ENCODE measurements at places on chromosomes 12 and 14.
A peak's percentile ranks its signal among the peaks of the same experiment; 100 is the strongest.

GRCh38 chr12:122031342-122032216 is 9.9 kb downstream of the BCL7A start:
- peak; percentile 55 for DNase-seq

- no peak for DNase-seq
These were observed 157.9 kb downstream of the SAMD4A start for GRCh38 chr14:54724676-54725325.

DNA sequence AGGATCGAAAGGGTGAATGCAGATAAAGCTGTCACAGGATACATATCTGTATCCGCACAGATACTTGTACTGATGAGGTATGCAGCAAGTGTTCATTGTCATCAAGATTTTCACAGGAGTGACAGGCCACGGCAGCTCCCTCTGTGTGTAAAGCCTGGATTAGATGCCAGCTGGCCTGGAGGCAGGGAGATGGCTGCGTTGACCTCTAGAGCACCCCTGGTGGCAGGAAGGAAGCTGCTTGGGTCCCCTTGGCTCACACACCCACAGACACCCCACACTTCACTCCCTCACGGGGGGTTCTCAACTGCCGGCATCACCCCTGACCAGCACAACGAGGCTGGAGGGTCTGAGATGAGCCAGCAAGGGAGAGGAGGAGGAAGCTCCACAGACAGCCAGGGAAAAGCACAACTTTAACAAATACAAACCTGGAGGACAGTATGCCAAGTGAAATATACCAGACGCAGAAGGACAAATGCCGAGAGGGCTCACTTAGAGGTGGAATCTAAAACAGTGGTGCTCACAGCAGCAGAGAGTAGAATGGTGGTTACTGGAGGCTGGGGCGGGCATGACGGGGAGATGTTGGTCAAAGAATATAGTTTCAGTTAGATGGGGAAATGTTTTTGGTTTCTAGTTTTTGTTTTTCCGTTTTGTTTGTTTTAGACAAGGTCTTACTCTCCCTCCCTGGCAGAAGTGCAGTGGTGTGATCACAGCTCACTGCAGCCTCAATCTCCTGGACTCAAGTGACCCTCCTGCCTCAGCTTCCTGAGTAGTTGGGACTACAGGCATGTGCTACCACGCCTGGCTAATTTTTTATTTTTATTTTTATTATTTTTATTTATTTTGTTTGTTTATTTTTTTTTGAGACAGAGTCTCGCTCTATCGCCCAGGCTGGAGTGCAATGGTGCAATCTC is 45.7 kb downstream of the TEAD4 start:
- no peak for DNase-seq

DNA sequence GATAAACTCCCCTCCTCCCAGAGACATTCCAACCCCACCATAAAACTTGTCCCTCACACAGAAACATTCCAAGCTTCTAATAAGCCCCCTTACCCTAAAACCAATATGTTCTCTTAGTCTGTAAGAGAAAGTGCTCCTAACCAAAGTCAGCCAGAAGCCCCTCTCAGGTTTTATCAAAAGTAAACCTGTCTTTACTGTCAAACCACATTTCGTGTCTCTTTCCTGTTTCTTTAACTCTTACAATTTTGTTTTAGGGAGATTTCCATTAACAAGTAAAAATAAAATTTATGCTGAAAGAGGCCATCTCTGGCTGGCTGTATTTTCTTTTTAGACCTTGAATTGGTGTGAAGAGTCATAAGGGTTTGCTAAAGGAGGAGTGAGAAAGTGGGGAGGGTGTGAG is 29.8 kb upstream of the CAPRIN2 start:
- DNase-seq: no peak

DNA sequence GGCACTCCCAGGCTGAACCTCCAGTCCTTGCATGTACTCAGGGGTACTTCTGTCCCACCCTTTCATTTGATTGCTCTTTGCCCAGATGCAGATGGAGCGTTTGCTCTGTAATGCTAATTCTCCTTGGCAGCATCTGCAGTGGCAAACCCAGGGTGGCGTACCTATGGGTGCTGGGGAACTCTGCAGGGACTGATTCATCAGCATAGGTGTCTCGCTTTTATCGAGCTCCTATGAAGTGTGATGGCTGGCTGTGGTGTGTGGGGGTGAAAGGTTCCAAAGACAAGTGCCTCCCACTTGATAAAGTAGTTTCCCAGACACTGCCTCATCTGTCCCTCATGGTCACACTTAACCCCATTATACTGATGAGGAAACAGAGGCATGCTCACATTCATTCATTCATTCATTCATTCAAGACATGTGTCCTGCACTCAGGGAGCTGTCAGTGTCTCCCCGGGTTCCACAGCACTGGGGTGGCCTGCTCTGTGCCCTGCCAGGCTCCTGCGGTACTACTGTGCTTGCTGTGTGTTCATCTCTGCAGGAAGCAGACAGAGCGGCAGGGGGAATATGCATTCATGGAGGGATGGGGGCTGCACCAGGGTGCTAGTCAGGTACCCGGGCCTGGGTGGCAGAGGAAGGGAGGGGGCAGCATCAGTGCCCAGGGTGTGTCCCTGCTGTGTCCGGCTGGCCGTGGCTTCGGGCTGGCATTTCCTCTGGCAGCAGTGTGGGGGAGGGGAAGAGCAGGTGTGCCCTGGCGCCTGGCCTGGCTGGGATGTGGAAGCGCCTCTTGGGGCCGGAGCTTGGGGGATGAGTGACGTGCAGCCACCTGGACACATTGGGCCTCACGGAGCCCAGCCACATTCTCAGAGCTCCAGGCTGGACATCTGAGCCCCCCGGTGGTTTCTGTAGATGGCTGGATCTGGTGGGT is 110.9 kb downstream of the TSPAN9 start:
- DNase-seq: no peak

DNA sequence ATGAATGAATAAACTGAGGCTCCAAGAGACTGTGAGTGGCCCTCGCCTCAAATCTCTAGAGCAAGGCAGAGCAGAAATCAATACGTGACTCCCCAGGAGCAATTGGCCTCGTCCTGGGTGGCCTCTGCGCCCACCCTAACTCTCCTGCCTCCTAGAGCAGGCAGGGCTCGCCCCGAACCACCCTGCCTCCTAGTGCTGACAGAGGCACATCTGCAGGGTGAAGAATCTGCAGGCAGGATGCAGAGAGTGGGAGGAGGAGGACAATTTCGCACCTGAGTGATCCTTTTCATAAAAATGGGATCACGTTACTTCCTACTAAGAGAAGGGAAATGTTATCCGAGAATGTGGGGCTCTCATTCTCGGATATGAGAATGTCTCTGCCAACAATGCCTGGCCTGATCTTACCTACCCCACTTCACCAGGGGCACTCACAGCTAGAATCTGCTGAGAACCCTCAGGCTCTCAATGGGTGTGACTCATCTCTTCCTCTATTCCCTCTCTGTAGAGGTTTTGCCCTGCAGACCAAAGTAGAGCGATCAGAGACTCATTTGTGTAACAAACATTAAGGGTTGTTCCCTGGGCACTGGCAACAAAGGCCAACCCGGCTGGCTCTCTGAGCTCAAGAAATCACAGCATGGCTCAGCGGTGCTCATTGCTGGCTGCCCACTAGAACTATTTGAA is 61.7 kb upstream of the BCL2L14 start:
- peak; percentile 70 for DNase-seq

GRCh38 chr12:121165316-121165715 is 32.6 kb downstream of the P2RX7 start:
- no peak for DNase-seq

DNA sequence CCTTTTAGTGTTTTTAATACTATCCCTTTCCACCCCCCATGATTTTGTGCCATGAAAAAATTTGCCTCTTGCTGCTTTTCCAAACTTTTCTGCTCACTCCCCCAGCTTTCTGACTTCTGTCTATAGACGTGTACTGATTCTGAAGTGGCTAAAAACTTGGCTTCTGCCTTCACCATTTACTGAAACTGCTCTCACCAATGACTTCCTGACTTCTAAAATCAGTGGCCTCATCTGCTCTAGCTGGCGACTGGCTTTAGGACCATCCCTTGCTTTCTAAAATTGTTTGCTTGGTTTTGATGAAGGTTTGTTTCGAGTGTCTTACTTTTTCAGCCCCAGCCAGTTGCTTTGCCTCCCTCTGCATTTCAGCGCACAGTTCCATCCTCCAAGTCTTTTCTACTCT is 145.3 kb downstream of the HELB start:
- no peak for DNase-seq

DNA sequence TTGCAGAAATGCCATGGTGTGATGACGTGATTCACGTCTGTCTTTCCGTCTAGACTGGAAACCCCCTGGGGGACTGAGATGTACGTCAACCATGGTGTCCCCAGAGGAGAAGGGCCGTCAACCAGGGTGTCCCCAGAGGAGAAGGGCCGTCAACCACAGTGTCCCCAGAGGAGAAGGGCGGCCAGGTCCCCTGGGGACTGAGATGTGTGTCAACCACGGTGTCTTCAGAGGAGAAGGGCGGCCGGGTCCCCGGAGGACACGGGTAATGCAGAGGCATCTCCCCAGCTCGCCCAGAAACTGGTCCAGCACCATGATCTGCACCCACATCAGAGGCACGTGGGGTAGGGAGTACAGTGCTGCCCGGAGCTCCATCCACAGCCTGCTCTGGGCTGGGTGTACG is 30.6 kb upstream of the GALNT9 start:
- no peak for DNase-seq

- DNase-seq: no peak
These were observed 40.9 kb upstream of the LRIG3 start for GRCh38 chr12:58961166-58961565.

GRCh38 chr12:63419154-63419553 is 249.1 kb downstream of the DPY19L2 start:
- DNase-seq: no peak

GRCh38 chr14:52266179-52266578 is 1.3 kb upstream of the PTGDR start:
- no peak for DNase-seq

DNA sequence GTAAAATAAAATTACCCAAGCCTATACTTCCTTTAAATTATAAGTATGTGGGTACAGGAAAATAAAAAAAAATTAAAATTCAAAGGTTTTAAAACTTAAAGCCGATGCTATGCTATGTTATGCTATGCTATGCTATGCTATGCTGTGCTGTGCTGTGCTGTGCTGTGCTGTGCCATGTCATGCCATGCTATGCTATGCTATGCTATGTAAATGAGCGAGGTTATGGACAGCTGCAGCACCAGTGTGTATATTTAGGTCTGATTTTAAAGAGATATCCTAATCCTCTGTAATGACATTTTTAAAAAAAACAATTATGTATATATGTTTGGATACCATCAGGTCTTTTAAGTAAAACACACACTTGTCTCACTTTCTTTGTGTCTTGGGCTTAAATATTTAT is 1822.0 kb upstream of the SEL1L start:
- DNase-seq: no peak

DNA sequence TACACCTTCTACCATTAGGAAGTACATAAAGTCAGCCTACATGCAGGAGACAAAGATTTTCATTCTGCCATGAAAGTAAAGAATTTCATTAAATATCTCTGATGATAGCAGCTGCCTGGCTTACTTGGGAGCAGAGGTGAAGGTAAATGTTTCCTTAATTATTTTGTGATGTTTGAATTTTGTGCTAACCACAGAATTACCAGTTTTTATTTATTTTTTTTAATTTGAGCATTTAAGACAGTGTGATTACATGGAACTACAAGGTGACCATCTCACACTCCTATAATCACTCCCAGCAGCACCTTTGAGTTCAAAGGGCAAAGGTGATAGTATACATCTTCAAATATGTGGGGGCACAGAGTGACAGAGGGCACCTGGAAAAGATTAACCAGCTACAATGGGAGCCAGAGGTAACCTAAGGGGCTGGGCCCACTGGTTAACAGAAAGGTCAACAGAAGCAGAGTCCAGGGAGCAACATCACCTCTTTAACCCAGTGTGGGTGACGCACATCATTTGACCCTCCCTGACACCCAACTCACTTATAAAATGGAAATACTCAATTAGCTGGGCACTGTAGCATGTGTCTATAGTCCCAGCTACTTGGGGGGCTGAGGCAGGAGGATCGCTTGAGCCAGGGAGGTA is 65.0 kb downstream of the GCH1 start:
- DNase-seq: no peak

DNA sequence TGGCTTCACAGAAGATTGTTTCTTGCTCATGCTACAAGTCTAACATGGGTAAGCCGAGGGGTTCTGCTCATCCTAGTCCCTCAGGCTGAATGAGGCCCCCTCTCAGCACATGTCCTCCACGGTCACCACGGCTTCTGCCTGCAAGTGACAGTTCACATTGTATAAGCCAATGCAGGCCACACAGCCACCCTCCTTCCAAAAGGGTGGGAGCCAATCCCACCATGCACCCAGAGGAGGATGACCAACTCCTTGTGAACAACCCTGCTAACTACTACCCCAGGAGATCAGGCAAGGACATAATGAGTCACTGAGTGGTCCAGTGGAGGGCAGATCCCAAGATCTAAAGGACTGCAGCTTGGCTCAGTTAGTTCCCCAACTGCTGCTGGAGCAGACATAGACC is 6.1 kb downstream of the SPRING1 start:
- no peak for DNase-seq

- DNase-seq: no peak
These were observed 3.7 kb upstream of the COX8C start for GRCh38 chr14:93343266-93343665.

- no peak for DNase-seq
These were observed 667.2 kb downstream of the DIO2 start for GRCh38 chr14:79543967-79544697.

DNA sequence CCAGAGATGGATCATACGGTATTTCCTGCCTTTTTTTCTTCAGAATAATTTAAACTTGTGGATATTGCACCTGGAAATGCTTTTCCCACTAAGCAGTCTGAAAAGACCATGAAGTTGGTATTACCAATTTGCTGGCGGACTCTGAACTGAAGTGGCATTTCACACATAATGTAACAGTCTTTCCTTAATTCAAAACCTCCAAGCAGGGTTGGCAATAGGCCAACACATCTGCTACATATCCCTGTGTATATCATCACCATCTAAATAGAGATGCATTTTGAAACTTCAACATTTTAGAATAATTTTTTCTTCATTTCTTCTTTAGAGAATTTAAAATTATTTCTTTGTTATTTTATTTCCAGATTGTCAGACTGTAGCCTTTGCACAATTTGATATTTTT is 100.5 kb downstream of the TSPAN8 start:
- no peak for DNase-seq

GRCh38 chr12:105399428-105400081 is 69.1 kb downstream of the C12orf75 start:
- no peak for DNase-seq
